ENCODE measurements at places on chromosomes 12 and 14.

DNA sequence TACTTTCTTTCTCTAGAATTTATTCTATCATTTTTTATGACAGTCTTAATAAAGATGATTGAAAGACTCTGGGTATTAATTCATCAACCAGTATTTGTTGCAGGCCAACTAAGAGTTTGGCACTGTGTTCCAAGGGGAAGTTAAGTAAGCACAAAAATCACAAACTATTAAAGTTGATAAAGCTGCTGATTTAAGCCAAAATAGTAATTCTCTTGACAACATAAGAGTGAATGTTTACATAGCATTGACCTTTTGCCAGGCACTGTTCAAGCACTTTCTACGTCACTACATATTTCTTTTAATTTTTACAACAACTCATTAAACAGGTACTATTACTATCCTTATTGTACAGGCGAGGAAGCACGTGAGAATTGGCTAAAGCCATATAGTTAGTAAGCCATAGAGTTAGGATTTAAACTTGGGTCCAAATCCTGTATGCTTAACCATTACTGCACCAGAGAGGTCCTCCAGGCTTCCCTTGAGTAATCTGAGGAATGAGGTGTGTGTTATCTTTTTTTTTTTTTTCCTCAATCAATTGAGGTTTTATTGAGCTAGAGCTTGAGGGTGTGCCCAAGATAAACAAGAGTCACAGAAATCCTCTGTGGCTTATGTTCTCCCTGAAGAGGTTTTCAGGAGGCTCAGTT, 1009.6 kb downstream of the DIO2 start:
- no peak for DNase-seq

DNA sequence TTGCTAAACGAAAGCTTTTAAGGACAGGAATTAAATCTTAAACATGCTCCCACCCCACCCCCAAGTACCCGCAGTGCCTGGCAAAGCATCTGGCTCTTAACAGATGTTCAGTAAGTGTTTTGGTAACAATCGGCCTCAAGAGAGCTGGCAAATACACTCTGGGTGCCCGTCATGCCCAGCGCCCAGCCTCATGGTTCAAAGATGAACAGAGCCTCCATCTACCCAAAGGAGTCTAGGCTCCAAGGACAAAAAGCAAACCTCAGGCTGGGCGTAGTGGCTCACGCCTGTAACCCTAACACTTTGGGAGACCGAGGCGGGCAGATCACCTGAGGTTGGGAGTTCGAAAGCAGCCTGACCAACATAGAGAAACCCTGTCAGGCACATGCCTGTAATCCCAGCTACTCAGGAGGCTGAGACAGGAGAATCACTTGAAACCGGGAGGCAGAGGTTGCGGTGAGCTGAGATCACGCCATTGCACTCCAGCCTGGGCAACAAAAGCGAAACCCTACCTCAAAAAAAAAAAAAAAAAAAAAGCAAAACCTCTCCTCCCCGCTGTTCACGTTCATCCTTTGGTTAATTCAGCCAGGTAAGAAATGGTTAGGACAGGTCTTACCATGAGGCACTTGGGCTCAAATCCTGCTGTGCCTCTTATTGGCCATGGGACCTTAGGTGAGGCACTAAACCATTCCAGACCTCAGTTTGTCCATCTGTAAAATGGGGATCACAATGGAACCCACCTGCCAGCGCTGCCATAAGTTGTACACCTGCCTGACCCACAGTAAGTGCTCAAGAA, 151.3 kb downstream of the BCL11B start:
- no peak for DNase-seq

DNA sequence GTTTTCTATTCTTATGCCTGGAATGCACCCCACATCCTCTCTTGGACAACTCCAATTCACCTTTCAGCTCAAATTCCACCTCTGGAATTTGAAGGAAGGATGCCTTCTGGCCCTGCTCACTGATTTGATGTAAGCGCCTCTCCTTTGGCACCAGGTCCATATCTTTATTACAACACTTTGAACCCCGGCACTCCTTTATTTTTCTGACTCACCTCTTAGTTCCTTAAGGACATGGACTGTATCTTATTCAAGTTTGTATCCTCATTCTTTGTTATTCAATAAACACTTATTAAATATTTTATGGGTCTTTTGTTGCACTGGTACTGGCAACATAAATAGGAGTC, 3.1 kb downstream of the GALC start:
- no peak for DNase-seq

DNA sequence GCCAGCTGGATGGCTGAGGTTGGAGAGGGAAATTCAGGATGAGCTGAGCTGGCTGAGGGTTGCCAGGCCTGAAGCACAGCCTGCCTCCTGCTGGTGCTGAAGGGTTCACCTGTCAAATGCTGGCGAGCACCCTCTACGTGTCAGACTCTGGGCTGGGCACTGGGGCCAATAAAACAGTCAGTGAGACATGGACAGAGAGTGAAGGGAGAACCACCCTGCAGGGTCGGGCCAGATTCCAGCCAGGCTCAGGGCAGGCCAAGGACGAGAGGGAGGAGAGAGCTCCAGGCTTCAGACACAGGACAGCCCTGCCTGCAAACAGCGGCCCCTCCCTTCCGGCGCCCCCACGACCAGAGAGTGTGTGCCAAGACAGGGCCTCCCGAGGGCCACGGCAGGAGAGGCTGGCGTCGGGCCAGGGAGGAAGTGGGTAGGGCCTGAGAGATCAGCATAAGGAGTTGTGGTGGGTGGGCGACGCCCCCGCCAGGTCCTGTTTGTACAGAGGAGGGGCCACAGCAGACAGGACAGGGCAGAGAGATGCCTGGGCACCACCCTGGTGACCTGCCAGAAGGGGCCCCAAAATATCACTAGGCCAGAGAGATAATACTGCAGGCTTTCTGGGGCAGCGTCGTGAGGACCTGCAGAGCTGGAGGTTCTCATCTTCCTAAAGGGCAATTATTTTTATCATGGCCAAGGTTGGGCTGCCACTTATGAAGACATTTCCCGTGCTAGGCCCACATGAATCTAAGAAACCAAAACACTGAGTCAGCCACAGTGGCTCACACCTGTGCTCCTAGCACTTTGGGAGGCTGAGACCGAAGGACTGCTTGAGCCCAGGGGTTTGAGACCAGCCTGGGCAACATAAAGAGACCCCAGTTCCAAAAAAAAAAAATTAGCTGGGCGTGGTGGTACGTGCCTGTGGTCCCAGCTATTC, 73.1 kb upstream of the GPR68 start:
- no peak for DNase-seq

DNA sequence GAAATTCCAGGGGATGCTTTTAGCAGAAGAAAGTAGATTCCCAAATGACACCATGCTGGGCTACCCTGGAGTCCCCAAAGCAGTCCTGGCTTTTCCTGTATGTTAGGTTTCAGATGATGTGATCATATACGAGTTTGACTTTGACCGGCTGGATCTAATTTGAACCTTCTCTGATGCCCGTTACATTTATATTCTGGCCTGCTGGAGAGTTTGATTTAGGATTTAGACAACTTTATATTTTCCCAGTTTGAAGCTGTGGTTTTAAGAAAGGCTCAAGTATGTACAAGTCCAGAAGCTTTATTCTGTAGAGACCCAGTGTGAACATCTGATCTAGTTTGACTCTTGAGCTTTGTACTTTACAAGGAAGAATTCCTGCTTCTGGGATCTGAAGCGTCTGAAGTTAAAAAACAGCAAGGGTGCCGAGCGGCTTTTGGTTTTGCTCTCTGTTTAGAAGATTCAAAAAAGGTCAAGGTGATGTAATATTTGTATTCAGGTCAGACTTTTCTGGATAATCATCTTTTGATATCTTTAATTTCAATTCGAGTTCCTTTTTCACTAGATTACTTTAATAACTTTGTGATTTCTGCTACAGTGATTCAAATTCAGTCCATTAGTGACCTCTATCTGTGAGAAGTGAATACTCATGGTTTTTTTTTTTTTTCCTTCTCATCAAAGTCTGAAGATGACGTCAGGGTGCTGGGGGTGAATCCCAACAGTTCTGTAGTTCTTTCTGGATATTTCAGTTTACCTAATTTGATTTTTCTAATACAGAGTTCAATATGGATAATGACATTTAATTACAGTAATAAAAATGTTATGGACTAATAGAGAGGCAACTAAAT, 6.3 kb downstream of the FLRT2 start:
- no peak for DNase-seq

DNA sequence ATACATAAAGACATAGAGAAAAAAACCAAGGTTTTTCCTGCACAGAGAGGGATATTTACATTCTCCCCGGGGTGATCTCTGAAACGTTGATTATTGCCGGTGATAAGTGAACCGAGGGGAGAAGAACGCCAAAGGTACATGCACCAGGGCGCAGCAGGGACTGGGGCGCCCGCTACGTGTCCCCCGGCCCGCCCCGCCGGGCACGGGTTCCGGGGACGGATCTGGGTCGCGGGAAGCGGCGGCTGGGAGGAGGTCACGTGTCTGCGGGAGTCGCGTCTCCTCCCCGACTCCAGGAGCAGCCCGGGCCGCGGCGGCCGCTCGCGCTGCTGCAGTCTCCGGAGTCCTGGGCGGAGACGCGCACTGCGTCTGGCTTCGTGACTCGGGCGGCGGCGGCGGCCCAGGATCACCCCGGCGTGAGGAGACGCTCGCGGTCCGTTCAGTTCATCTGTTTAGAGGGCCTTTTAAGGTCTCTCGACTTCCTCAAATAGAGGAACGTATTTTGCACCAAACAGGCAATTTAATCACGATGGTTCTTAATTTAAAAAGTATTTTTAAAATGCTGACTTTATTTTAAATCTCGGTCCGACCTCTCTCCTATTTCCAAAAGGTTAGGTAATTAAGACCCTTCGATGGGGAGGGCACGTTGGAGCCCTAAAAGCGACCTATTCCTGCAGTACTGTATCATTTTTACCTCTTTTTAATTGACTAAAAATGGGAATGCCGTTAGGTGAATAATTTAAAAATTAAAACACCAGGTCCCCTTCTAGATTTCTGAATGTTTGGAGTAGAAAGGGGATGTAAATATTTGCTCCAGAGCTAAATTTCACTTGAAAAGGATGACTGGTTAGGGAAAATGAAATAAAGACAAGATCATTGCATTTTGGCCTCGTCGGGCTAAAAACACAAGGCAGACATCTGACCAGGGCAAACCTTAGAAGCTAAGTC, 1.8 kb upstream of the BHLHE41 start:
- DNase-seq: no peak

DNA sequence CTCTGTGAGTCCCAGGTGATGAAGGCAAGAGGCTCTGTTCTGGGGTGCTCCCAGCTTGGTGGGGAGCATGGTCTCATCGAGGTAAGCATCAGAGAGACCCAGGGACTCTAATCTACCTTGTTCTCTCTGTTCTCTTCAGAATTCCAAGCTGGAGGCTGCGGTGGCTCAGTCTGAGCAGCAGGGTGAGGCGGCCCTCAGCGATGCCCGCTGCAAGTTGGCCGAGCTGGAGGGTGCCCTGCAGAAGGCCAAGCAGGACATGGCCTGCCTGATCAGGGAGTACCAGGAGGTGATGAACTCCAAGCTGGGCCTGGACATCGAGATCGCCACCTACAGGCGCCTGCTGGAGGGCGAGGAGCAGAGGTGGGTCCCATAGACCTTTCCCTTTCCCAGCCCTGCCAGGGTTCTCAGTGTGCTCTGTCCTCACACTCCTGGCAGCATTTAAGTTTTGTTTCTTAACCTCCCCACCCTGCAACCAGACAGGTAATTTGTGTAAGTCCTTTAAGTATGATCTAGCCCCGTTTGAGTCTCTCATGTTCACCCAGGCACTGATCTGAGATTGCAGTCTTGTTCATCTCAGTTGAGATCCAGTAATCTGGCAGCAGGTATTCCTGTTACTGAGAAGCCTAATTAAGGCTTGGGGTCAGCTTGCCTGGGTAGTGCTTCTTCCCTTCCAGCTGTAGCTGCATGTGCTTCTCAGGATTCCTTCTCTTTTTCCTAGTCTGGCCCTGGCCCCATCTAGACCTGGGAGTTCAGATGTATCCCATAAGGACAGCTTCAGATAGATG, 14.8 kb upstream of the KRT81 start:
- DNase-seq: no peak

- no peak for DNase-seq
Measured at GRCh38 chr14:103819503-103820307, 27.7 kb downstream of the PPP1R13B start.

DNA sequence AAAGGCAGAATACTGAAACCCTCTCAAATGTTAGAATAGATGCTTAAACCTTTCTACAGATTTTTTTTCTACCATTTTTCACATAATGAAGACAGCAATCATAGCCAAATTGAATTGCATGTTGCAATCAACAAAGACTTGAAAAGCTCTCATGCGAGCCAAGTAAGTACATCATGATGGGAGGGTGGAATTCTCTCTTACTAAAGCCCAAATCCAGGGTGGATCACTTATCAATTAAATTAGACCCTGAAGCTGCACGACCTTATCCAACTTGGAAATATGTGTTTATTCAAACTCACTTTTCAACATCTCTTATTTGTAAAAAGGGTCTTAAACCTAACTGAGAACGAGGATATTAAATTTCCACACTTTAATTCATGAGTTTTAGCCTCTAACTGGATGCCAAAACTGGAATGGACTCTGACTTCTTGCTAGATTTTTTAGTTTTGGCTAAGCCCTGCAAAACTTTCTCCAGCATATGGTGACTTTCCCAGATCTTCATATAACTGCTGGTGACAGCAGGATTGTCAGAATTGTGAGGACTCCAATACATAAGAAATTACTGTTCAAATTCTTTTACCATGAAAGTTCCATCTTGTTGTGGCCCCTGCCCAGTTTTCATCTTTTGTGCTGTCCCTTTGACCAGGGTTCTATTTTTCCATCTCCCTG, 53.6 kb downstream of the HECTD4 start:
- no peak for DNase-seq

DNA sequence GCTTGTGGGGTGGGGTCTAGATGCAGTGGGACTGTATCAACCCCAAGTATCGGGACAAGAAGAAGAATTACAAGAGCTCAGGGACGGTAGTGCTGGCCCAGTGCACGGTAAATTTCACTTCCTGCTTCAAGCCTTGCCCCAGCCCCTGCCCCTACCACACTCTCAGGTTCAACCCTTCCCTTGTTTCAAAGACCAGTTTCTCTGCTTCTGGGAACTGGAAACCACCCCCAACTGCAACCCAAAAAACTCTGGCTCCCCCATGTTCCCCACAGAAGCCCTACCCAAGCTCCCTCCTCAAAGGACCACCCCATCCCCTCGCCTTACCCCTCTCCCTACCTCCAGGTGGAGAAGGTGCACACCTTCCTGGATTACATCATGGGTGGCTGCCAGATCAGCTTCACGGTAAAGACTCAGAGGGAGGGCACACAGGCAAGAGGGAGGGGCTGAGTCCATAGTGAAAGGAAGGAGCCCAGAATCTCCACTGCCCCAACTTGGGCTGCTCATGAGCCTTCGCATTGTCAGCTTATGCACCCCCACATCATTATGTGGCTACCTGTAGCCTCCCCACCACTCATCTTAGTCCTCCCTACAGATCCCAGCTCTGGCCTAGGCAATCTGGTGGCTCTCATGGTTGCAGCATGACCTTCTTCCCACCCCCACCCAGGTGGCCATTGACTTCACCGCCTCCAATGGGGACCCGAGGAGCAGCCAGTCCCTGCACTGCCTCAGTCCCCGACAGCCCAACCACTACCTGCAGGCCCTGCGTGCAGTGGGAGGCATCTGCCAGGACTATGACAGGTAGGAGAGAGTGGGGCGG, 4.3 kb downstream of the CPNE6 start:
- DNase-seq: no peak

GRCh38 chr12:91657032-91657431, 474.4 kb upstream of the DCN start:
- DNase-seq: no peak

- no peak for DNase-seq
Measured at GRCh38 chr12:51441583-51441982, 17.0 kb downstream of the SLC4A8 start.

GRCh38 chr12:6871052-6871957, 1.8 kb downstream of the SPSB2 start:
- DNase-seq: no peak
